ENCODE measurements at places on chromosomes 5 and 9. TPM values are rescaled to one million over a fixed set of nuclear protein-coding genes. Genes with fewer than 3 reads are reported as not detected.
A peak's percentile ranks its signal among the peaks of the same experiment; 100 is the strongest.

DNA sequence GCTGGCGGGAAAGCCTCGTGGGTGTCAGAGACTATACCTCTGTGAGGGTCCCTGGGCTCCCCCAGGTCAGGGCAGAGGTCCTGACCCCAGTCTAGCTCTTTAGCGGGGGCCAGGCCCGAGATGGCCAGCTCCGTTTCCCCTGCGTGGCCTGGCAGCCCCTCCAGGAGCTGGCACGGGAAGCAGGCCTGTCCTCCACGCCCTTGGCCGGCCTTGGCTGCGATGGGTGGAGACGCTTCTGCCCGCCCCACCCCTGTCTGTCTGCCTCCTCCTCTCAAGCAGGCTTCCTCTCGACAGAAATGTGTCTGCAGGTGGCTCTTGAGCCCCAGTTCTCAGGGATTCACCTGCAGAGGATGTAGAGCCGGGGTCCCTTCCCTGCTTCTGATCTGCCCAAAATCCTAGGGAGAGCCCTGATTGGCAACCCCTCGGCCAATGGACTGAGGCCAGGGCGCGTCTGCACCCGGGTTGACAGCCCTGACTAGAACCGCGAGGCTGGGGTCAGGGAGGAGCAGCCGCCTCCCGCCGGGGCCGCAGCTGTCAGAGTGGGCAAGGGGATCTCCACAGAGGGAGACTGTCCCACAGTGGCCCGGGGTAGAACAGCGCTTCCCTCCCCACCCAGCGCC lies 2.6 kb upstream of the GRIN1 start:
- DNase-seq: no peak

DNA sequence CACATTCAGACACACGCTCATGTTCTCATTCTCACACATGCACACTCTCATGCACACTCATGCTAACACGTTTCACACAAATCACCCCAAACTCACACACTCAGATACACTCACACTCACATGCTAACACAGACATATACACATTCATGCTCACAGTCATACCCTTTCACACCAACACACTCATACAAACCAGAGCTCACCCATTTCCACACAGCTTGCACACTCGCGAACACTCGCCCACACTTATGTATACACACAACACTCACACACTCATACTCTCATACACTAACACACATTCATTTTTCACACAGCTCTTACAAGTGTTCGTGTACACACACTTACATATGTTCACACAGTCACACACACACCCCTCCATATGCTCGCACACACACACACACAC lies 64.1 kb upstream of the IL17B start:
- no peak for DNase-seq

DNA sequence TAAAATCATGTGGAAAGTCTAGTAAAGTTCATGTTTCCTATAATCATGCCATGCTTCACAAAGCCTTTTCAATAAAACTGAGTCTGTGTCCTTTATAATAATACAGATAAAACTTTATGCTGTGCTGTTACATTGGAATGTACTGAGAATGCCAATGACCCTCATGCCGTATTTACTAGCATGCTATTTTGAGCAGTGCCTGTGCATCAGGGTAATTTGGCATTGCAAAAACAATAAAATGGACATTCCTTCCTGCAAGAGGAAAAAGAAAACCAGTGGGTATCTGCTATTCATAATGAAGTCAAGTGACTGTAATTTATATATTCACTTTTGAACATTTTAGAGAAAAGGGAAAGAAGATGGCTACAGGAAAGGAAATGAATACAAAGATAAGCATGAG lies 159.0 kb downstream of the PBX3 start:
- peak; percentile 14 for DNase-seq

GRCh38 chr5:34523387-34523726 lies 132.8 kb upstream of the RAI14 start:
- DNase-seq: no peak

GRCh38 chr5:89399548-89399947 lies 516.6 kb upstream of the MEF2C start:
- DNase-seq: no peak

DNA sequence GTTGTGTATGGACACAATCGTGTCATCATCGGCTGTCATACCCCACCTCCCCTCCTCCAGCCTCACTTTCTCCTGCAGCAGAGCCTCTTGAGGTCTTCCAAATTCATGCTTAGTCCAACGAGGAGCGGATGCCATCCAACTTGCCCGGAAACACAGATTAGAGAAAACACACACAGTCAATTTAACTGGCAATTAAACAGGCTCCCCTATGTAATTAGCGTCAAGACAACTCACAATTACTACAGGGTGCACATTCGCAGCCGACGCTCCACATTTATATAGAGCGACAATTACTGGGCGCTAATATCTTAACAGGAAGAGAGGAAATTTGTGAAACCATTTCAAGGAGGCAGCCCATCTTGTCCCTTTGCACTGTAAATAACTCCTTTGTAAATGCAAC lies 86.0 kb upstream of the ZNF618 start:
- DNase-seq: no peak

DNA sequence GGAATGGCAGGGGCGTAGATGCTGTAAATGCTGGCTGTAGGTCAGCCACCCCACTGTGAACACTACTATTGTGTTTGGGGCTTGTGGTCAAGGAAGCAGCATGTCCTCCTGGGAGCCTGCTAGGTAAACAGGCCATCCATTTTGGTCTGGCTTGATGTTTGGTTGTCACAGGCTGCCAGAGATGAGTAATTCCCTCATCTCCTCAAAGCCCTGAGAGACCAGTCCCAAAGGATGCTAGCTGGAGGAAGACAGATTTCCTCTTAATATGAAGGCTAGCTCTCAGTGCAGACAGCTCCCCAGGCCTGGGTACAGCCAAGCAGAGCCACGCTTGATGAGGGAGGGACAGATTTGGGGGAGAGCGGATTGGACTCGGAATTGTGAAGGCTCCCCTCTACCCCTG lies 72.5 kb upstream of the MAP1B start:
- peak; percentile 7 for DNase-seq

DNA sequence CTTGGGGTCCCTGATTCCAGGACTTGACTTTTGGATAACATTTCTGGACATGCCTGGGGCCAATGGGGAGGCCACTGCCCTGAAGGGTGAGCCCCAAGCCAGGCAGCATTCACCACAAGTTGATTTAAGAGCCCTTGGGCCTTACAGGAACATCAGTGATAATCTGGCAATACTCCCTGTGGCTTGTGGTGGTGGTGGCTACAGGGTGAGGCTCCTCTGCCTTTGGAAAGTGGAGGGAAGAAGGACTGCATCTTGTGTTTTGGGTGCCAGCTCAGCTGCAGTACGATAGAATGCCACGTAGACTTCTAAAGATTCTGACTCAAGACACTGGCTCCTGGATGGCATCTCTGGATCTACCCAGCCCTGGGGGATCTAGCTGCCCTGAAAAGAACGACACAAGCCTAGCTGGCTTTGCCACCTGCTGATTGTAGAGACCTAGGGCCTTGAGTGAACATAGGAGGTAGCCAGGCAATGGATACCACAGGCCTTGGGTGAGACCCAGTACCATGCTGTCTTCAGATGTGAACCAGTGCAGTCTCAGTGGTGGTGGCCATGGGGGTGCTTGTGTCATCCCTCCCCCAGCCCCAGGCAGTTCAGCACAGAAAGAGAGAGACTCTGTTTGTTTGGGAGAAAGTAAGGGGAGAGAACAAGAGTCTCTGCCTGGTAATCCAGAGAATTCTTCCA lies 79.0 kb upstream of the DAP start:
- no peak for DNase-seq

Gene STC2
- 144 TPM for total RNA-seq

Data from Daoy (cell line).